ENCODE measurements at places on chromosomes 3 and 15.

DNA sequence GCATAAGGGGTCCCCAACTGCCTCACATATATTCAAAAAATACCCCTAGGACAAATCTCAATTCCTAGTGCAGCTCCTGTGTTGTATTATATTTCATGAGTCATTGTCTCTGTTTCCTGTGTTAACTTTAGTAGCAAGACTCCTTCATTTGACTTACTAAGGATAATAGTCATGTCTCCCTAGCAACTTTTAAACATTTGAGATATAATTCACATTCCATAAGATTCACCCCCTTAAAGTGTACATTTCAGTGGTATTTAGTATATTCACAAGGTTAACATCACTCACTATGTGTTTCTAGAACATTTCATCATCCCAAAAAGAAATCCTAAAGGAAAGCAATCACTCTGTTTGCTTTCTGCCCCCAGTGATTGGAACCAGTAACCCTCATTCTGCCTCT lies 121.3 kb upstream of the WNT7A start:
- DNase-seq = no peak

- no peak for DNase-seq
Observed at GRCh38 chr3:35675206-35675605, 35.9 kb downstream of the ARPP21 start.

DNA sequence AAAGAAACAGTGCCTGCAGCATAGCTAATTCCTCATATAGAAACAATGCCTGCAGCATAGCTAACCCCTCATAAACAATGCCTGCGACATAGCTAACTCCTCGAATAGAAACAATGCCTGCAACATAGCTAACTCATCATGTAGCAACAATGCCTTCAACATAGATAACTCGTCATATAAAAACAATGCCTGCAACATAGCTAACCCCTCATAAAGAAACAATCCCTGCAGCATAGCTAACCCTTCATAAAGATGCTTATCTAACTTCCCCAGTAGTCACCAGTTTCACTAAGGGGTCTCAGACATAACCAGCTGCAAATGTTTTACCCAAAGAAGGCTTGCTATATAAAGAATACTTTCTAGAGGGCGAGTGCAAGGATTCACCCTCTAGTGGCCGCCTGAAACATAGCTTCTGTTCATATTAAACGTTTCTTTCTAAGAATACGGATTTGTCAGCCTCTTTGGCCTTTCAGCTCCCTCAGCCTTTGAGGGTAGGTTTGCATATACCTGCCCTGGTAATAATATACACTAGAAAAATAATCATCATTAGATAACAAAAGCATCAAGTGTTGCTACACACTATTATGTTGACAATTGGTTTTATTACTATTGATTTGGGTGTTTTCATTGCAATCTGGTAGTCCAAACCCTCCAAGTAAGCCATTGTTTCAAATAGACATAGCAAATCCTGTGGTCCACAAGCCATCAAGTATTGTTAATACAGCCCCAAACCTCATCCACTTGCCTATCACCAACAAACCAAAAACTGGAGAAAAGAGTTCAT lies 44.4 kb upstream of the FAN1 start:
- DNase-seq = peak; percentile 22

DNA sequence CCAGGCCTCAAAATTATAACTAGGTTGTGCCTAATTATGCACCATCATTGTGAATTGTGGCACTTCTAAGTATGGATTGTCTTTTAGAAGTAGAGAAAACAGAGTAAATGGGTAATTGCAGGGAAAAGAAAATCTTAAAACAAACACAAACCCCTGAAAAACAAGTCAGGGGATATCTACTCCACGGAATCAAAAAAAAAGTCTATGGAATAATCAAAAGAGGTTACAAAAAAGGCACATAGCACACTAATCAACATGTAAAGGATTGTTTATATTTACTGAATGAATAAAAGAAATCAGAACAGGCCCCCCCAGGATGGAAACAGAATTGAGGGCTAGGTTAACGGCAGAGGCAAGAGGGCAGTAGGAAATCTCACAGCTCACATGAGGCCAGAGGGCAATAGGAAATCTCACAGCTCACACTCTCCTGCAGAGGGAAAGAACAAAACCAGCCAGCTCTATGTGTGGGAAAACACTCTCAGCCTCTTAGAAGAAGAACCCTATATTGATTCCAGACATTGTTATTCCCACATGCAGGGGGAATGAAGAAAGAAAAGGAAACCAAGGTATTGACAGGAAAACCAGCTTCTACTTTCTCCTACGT lies 72.7 kb upstream of the FNDC3B start:
- no peak for DNase-seq

- no peak for DNase-seq
Observed at GRCh38 chr15:56957812-56958406, 39.5 kb downstream of the TCF12 start.

DNA sequence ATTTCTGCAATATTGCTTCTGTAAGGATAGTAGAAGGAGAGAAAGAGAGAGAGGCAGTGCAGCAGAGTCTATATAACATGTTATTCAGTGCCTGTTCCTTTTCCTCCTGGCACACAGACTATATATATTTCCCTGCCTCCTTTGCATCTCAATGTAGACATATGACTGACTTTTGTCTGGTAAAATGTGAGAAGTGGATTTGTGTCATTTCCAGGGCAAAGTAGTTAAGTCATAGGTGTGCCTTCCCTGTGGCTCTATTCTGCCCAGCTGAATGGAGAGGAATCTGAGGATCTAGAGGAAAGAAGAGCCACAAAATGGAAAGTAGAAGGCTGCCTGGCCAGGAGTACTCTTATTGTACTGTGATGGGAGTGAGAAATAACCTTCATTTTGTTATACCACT lies 54.6 kb upstream of the CADPS start:
- no peak for DNase-seq

- DNase-seq = no peak
Observed at GRCh38 chr3:143671626-143672025, 176.6 kb downstream of the SLC9A9 start.

DNA sequence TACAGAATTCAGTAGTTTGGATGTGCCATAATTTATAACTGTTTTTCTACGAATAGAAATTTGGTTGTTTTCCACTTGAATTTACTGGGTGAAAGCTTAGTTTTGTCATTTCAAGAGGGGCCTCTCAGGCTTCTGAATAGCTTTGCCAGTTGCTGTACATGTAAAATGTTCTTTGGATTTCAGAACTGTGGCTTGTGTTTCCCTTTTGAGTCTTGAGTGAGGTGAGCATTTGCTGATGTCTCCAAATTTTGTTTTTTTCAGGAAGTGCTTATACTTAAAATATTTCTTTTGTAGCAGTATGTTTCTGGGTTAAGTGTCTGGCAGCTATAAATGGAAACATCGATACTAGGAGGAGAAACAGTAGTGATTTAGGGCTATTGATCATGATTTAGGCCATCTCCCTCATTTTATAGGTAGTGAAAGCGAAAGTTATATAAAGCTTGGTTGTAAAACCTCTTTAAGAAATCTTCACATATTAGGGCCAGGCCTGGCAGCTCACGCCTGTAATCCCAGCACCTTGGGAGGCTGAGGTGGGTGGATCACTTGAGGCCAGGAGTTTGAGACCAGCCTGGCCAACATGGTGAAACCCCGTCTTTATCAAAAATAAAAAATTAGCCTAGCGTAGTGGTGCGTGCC lies 9.2 kb upstream of the TRAK1 start:
- no peak for DNase-seq

DNA sequence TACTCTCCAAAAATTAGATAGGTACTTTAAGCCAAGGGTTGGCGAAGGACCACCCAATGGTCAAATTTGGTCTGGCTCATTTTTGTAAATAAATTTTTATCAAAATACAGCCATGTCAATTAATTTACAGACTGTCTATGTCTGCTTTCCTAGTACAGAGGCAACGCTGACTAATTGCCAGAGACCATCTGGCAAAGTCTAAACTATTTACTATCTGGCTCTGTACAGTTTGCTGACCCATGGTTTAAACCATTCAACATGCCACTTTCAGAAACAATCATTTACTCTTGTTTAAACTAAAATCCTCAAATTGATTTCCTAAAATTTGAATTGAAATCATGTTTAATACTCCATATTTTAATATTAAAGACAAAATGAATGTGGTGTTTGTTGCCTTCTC lies 25.9 kb downstream of the CBLB start:
- DNase-seq = no peak

GRCh38 chr3:64818196-64818595 lies 130.4 kb upstream of the ADAMTS9 start:
- DNase-seq = no peak

DNA sequence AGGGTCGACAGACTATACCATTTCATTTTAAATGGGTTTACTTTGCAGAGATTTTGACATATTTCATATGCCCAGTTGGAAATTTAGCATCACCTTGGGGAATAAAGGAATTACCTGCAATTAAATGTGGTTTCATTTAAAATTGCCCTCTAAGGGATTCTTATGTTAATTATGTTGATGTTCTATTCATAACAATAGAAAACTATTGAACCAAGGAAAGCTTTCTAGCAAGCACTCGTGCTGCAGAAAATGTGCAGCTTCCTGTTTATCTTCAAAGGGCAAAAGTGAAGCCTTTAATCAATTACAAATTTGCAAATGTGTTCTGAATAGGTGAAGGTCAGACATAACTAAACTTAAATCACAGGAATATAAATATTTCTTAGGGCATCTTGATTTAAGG lies 352.1 kb downstream of the CHST2 start:
- no peak for DNase-seq

DNA sequence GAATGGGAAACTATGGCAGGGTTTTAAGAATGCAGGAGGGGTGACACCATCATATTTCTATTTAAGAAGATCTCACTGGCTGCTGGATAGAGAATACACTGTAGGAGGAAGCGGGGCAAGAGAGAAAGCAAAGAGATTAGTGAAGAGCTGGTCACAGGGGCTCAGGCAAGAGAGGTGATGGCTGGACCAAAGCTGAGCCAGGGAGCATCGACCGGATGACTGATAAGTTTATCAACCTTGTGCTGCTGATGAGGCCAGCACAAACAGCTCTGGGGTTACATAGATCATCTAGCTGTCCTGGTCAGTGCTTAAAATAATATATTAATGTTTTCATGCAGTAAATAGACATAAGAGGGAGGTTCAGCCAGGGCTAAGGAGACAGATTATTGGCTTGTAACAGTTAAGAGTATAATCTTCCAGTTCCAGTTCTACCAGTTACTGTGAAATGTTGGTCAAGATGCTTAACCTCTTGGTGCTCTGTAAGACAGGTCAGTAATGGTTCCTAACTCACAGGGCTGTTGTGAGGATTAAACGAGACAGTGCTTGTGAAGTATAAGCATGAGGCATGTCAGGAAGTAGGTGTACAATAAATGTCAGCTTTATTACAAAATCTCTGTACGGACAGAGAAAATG lies 201.0 kb upstream of the FEZF2 start:
- DNase-seq = no peak

DNA sequence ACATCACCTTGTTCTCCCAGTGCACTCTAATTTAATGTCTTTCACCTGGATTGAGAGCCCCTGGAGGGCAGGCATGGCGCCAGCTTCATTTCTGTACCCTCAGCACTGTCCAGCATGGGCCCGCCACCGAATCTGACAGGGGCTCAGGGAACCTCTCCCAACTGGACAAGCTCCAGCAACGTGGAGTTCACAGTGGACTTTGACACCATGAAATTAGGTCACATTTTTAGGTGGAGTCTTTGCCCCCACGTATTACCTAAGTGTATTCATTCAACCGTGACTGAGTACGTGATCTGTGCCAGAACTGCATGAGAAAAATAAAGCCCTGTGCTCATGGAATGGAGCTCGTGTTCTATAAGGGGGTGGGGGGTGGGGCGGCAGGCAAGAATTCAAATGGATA lies 94.1 kb upstream of the ATP2B2 start:
- DNase-seq = no peak

GRCh38 chr3:43166406-43166805 lies 60.5 kb upstream of the POMGNT2 start:
- no peak for DNase-seq

DNA sequence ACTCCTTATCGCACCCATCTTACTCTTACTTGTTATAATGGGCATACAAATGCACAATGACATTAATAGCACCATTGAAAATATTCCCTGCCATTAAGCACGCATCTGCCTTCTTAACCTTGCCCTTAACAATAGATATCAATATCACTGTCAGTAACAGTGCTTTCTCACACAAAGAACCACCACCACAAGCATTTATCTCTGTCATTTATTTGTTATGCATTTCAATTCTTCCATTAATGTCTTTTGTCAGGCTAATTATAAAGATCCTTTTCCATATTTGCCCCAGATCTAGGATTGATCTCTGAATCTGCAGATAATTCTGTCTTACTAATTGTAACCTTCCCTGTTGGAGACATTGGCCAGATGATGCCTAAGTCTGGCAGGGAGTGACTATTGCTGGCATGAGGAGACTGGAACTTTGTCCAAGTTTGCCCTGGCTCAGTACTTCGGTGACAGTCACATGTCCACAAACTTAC lies 419.6 kb upstream of the TGFBR2 start:
- DNase-seq = no peak

GRCh38 chr3:3097958-3098357 lies 12.2 kb downstream of the IL5RA start:
- no peak for DNase-seq

DNA sequence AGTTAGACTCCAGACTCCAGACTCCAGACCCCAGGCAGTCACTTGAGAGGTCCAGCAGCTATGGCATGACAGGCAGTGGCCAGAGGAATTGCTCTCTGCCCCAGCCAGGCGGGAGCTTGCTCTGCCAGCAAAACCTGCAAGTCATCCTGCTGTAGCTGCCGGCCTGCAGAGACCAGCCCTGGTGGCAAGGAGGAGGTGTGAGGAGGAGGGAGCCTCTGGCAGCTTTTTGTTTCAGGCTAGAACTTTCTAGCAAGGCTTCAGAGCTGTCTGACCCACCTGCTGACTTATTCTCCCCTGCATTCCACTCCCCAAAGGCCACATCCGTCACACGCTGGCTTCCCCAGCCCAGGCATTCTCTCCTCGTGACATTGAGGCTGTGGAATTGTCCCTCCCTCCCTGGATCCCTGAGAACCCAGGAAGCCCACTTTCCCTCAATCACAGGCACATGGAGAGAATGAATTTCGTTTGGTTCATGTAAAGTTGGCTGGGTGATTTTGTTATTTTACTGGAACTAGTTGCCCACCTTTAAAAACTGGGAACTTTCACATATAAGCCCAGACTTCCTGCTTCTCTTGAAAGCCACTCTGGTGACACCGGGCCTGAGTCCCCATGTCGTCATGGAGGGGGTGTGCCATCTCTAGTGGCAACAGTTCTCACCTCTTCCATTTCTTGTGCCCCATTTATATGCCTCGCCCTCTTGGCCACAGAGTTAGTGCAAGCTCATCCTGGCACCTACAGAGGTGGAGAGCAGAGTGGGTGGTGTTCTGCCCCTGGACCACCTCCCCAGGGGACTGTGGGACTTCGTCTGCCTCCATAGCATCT lies 82.7 kb downstream of the ABHD5 start:
- DNase-seq = no peak

- no peak for DNase-seq
Observed at GRCh38 chr3:160577556-160578195, 12.3 kb upstream of the KPNA4 start.

DNA sequence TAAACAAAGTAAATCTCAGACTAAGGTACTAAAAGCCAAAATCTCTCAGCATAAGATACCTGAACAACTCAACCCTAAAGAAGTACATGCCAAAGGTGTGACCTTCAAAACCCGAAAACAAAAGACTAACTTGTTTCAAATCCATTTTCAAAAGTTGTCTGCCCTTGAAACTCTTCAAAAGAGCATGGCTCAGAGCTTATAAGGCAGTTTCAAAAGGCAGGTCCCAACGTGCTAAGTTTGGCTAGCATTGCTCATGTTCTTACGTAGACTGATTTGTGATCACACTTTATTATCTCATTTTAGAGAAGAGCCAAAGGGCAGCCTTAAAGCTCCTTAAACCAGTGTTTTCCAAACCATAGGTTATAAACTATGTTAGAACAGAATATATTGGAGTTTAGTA lies 112.2 kb downstream of the FEZF2 start:
- no peak for DNase-seq
